HFFc6 (cell line): ENCODE measurements at places on chromosomes 3 and 15.
A peak's percentile ranks its signal among the peaks of the same experiment; 100 is the strongest.

- no peak for DNase-seq
Observed at GRCh38 chr3:71194785-71195184, 388.7 kb downstream of the FOXP1 start.

- DNase-seq: no peak
Observed at GRCh38 chr3:143011705-143012104, 10.3 kb downstream of the U2SURP start.

GRCh38 chr3:40309925-40310695 lies 603 bp downstream of the EIF1B start:
- DNase-seq: peak; percentile 13

- no peak for DNase-seq
Observed at GRCh38 chr15:72925661-72926060, 126.6 kb upstream of the NEO1 start.

- no peak for DNase-seq
Observed at GRCh38 chr3:61875046-61875844, 313.9 kb downstream of the PTPRG start.

GRCh38 chr3:66480666-66481065 lies 20.2 kb downstream of the LRIG1 start:
- DNase-seq: no peak

- DNase-seq: no peak
Observed at GRCh38 chr3:44419116-44419922, 58.2 kb downstream of the ZNF445 start.

- no peak for DNase-seq
Observed at GRCh38 chr3:131975047-131975446, 59.8 kb downstream of the CPNE4 start.

GRCh38 chr3:28835751-28836150 lies 445.1 kb upstream of the RBMS3 start:
- DNase-seq: no peak

GRCh38 chr3:5553203-5553602 lies 365.7 kb downstream of the EDEM1 start:
- DNase-seq: no peak

DNA sequence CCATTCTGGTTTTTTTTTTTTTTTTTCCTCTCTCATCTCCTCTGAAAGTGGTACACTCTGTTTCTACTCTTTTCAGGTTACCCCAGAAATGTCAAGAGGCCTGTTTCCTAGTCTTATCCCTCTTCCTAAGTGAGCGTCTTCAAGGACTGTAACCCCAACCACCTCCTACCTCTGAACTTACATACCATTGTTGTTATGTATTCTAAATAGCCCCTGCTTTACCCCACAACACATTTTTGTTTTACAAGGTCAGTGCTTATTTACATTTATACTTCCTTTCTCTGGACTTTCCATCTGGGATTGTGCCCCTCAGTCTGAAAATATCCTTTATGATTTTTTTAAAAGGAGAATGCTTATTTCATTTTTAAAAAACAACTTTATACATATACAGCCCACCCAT lies 38.8 kb downstream of the PTH1R start:
- DNase-seq: no peak

GRCh38 chr3:31624083-31624709 lies 91.5 kb downstream of the STT3B start:
- no peak for DNase-seq

DNA sequence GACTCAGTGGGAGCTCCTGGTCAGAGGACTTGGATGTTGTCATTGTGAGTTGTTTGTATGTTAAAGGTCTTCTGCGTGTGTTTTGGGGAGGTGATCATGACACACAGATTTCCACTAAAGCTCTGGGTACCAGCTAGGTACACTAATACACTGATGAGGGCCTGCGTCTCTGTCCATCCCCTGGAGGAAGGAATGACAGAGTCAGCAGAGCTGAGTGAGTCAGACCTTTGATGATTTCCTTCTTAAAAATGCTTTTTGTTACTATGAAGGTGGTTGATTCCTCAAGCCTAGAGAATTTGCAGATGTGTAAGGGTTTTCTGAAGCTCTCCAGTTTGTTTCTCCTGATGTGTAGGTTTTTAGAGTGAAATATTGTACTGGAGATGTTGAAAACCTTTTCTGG lies 424.1 kb upstream of the TPM1 start:
- DNase-seq: peak; percentile 90

DNA sequence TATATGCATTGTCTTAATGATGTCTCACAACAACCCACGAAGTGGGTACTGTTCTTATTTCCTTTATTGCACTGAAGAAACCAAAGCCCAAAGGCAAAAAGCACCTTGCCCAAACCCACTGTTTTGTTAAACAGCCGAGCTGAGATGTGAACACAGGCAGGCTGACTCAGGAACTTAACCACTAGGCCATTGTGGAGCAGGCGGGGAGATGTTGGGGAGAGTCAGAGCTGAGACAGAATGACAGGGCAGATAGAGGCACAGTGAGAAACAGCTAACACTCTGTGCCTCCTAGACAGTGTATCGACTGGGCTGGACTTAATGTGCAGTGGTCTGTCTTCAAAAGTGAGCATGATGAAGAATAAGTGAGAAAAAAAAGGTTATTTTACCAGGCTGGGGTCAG lies 56.5 kb downstream of the RPLP1 start:
- no peak for DNase-seq

DNA sequence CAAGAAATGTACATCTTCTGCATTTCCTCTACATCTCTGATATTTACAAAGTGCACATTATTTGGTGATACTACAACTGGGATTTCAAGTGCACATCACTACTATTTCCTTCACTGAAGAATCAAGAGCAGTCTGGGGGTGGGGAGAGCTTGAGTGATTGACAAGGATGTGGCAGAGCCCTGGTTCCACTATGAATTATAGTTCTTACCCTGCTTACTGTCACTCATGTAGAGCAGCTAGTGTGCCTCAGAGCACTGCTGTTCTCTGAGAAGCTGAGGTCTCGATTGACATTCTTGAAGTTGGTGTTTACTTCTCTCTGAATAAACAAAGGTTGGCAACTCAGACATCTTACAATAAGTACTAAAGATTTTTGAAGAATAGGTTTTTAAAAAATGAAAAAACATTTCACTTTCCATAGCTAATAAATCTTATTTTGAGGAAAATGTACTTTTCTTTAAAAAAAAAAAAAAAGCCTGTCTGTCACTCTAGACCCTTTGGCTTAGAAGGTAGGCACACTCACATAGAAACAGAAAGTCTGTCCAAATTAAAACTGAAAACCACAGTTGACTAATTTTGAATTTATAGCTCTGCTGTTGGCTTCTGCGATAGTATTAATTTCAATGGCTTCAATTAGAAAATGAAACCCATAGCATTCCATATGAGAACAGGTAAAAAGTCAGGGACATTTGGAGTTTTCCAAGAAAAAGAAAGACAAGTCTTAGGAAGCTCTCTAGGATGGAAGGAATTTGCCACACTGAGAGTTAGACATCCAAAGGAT lies 5.6 kb downstream of the GREM1 start:
- DNase-seq: no peak

- DNase-seq: no peak
Observed at GRCh38 chr3:72347819-72348319, 500.4 kb downstream of the SHQ1 start.

DNA sequence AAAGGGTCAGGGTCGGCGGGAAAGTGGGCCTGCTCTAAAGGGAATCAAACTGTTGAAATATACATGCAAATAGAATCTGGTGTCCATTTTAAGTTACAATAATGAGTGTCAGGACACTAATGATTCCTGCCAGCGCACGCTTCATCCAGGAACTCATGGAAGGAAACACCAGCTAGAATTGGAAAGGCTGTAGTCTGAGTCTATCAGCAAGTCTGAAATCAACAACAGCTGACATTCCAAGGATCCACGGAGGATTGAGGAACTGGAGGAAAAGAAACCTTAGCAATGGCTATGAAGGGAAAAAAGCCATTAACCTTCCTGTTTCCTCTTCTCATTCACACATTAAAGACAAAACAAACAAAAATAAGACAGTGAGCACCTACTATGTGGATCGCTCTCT lies 1063.1 kb downstream of the NTRK3 start:
- no peak for DNase-seq

- no peak for DNase-seq
Observed at GRCh38 chr3:46667061-46667621, 26.3 kb downstream of the ALS2CL start.

- DNase-seq: no peak
Observed at GRCh38 chr3:38036906-38037305, 2.1 kb upstream of the DLEC1 start.

GRCh38 chr15:39404767-39405181 lies 176.1 kb upstream of the THBS1 start:
- DNase-seq: peak; percentile 99

DNA sequence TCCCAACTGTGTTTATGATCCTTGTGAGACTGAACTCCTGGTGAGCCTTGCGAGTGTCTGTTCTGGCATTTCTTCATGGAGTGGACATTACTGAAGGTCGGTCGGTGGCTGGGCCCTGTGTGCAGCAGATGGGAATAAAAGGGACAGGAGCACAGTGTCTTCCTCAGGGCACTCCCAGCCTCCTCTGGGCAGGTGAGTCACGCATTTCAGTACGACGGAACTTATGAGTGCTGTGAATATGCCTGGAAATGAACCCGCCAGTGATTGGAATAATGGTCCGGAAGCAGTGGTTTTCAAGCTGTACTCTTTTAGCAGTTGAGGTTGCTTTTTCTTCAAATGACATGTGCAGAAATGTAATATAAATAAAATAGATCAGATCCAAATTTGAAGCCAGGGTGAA lies 55.1 kb downstream of the LARS2 start:
- no peak for DNase-seq

DNA sequence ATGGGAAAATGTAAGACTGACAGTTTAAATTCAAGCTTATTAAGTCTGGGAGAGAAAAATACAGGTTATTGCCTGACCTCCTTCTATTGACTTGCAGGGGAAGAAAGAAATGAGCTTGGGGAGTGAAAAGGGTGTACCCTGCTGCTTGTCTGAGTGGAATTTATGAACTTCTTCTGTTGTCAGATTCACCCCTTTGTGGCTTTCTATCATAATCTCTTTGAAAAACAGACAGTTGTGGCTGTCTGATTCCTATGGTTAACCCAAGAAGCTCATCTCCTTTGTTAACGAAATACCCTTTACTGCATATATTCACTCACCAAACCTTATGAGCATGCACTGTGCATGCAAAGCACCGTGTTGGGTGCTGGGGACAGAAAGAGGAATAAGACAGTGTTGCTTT lies 22.5 kb downstream of the GPD1L start:
- DNase-seq: no peak

DNA sequence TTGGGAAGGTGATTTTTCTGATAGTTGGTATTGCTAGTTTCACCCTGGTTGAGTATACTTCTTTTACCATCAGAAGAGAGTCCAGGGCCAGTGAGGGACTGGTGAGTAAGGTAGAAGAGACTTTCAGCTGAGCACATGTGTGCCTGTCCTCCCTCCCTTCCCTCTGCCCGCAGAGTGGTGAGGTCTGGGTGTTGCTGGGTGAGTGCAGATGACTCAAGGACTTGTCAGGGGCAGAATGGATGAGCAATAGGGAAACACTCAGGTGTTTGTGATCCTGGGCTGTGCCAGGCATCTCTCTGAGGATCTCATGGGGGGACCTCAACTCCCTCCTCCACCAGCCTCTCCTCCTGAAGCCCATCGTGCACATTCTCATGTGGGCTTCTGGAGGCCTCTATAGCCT lies 76.0 kb upstream of the GSK3B start:
- peak; percentile 91 for DNase-seq

DNA sequence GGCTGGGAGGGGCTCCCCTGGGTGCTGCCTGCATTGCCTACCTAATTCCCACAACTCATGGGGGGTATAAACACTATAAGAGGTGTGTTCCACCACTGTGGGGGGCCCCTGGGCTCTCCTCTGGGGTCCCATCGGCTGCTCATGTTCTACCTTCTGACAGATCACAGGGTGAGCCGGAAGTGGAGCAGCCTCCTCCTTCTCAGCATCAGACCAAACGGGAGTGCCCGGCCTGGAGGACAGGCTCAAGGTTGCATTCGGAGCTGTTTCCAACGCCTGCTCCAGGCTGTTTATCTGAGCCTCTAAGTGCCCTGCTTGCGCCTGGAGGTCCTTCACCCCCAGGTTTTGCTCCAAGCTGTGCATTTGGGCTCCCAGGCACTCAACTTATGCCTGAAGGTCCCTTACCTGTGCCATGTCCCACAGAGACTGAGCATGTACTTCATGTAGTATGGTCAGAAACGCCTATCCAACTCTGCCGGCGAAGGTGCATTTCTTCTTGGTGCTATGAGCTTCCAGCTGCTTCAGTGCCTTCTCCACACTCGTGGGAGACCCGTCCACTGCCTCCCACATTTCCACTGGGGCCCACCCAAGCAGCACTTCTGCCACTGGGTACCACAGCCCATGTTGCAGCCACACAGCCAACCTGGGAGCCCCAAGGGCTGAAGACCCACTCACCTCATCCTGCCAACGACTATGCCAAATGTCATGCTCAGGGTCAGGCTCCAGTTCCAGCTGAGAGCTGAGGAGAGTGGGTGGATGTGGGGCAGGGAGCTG lies 232.1 kb downstream of the IGSF11 start:
- no peak for DNase-seq

DNA sequence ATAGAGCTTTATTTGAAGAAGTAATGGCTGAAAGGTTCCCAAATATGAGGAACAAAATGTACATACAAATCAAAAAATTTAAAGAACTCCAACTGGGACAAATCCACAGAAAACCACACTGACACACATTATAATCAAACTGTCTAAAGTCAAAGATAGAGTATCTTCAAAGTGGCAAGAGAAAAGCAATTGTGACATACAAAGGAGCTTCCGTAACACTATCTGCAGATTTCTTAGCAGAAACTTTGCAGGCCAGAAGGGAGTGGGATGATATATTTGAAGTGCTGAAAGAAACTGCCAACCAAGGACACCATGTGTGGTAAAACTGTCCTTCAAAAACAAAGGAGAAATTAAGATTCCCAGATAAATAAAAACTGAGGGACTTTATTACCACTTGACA lies 91.9 kb downstream of the SENP2 start:
- no peak for DNase-seq

- DNase-seq: no peak
Observed at GRCh38 chr15:89790661-89791060, 14.5 kb downstream of the MESP2 start.

DNA sequence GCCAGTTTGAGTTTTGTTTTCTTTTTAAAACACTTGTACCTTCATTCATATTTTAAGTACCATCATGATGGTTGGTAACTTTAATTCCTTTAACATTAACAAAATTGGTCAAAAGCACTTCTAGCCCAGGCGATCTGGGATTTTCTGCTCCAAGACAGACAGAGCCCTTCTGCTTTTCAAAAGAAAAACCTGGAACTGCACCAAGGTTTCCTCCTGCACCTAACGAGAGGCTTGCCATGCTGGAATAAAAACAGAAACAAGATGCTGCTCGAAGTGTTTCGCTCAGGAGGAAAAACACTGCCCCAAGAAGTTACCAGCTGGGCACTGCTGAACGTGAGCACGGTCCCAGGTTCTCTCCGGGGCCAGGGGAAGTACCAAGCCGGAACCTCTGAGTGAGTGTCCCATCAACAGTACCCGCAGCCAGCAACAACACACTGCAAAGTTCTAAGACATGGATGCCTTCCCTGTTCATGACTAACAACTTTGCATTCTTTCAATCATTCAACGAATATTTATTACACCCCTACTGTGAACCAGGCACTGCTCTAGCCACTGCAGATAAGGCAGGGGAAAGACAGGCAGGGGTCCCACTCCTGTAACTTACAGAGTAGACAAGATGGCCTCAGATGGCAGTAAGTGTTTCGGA lies 98.8 kb downstream of the XXYLT1 start:
- no peak for DNase-seq

- DNase-seq: no peak
Observed at GRCh38 chr3:33372218-33373081, 67.8 kb downstream of the UBP1 start.
